ENCODE measurements at places on chromosomes 16 and 17.

DNA sequence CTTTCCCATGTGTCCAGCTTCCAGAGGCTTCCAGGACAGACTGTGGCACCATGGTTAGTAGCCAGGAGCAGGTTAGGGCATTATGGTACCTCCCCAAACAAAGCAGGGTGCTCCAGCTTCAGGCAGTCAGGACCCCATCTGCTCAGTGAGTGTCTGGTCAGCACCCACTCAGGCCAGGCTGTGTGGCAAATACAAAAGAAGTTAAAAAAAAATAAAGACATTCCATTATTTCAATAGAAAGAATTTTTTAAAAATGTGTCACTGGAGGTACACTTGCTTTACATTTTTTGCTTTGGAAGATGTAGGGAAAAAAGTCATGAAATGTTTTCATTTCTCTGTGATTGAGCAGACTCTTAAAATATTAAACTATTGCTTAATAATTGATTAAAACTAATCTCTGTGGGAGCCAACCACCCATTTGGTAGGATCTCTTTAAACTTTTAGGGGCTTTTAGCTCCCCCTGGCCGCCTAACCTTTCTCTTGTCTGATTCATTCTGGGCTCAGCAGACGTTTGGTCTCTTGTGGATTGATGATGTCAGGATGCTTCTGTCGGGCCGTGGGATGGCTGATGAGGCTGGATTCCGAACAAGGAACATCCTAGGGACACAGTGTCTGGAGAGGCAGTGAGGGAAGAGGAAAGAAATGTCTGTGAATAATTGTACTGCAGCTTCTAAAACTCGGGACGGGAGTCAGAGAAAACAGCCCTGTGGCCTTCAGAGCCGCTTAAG is 28.4 kb upstream of the NPTX1 start:
- DNase-seq: no peak

- DNase-seq: no peak
Observed at GRCh38 chr17:32954477-32954876, 26.5 kb downstream of the TMEM98 start.

DNA sequence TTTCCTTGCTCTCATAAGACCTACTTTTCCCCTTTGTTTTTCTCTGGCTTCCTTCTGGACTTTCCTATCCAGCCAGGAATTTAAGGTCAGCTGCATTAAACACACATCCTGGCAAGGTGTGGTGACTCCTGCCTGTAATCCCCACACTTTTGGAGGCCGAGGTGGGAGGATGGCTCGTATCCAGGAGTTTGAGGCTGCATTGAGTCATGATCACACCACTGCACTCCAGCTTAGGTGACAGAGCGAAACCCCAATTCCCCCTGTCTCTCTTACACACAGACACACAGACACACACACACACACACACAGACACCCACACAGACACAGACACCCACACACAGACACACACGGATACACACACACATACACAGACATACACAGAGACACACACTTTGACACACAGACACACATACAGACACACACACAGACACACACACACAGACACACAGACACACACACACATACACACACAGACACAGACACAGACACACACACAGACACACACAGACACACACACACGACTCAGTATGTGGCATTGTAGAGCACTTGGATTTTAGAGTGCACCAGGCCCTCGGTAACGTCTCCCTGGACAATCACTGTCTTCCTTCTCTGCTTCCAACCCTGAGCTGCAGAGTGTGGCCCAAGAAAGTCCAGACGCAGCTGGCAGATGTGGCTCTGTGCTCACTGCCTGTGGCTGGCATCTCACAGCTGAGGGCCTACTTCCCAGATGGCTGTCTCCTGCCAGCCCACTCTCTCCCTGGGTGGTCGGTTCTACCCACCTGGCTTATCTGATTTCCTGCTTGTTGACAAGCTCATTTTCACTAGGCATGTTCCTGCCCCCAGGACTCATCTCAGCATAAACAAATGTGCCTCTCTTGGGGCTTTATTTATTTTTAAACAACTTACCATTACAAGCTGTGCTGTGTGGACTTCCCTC is 39.0 kb downstream of the NLRP1 start:
- DNase-seq: no peak

DNA sequence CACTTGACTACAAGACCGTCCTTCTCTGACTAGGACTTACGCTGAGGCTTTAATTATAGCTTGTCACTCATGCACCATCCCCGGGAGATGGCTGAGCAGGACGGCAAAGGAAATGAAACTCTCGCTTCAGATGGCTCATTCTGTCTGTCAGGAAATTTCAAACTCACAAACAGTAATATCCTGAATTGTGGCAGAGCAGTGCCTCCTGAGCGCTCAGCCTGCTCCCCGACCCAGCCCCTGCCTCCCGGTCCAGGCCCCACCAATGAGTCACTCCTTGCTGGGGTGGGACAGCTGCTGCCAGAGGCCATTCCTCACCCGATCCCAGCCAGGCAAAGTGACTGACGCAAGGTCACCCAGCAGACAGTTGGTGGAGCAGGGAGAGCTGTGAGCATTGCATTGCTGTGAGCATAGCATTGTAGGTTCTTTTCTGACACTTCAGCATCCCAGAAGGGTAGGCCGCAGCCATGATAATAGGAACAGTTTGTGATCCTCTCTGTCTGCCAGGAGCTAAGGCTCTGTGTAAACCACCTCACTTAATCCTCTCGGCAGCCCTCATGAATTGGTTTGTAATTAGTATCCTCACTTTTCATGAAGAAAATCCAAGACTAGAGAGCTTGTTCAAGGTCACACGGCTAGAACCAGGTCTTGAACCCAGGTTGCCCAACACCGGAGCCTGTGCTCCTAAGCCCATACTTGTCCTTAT is 20.9 kb downstream of the CCDC182 start:
- DNase-seq: no peak

DNA sequence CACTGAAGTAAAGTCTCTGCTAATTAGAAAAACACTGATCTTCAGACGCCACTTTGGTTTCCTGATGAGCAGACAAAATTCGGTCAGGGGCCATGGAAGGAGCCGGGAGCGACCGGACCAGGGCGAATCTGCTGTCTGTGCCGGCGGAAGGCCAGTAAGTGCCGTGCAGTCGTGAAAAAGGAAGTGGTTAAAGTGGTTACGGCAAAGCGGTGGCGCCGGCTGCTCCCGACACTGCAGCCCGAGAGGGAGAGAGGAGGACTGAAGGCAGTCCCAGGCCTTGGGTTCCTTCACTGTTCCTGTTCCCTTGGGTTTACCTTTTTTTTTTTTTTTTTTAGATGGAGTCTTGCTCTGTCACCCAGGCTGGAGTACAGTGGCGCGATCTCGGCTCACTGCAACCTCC is 17.3 kb upstream of the HEXD start:
- DNase-seq: no peak

Data from Panc1 (cell line).